ENCODE measurements at places on chromosomes 1 and 21. TPM values are rescaled to one million over a fixed set of nuclear protein-coding genes. Genes with fewer than 3 reads are reported as not detected.

DNA sequence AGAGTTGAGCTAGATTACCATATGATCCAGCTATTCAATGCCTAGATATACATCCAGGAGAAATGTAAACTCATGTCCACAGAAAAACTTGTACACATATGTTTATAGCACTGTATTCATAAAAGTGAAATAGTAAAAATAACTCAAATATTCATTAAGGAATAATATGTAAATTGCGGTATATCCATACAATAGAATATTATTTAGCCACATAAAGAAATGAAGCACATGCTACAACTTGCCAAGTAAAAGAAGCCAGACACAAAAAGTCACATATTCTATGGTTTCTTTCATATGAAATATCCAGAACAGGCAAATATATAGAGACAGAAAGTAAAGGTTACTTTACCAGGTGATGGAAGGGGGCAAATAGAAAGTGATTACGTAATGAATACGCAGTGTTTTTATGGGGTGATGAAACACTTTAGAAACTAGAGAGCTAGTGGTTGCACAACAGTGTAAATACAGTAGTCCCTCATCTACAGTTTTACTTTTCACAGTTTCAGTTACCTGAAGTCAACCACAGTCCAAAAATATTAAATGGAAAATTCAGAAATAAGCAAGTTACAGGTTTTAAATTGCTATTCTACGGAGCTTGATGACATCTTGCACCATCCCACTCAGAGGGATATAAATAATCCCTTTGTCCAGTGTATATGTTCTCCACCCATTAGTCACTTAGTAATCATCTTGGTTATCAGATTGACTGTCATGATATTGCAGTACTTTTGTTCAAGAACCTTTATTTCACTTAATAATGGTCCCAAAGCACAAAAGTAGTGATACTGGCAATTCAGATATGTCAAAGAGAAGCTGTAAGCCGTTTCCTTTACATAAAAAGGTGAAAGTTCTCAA, 62.3 kb downstream of the ZNF644 start:
- H3K36me3 ChIP-seq, result no peaks in the 10 kb centered on the region
- DNase-seq, result no peak
- peaks cover 10% of the 10 kb centered on the region for H3K4me1 ChIP-seq
- H3K27me3 ChIP-seq, result no peaks in the 10 kb centered on the region
- no peak overlapping the region for H3K27ac ChIP-seq

The LCK gene
- total RNA-seq, result not detected

The ATP6V0B gene
- 110 TPM for total RNA-seq

DNA sequence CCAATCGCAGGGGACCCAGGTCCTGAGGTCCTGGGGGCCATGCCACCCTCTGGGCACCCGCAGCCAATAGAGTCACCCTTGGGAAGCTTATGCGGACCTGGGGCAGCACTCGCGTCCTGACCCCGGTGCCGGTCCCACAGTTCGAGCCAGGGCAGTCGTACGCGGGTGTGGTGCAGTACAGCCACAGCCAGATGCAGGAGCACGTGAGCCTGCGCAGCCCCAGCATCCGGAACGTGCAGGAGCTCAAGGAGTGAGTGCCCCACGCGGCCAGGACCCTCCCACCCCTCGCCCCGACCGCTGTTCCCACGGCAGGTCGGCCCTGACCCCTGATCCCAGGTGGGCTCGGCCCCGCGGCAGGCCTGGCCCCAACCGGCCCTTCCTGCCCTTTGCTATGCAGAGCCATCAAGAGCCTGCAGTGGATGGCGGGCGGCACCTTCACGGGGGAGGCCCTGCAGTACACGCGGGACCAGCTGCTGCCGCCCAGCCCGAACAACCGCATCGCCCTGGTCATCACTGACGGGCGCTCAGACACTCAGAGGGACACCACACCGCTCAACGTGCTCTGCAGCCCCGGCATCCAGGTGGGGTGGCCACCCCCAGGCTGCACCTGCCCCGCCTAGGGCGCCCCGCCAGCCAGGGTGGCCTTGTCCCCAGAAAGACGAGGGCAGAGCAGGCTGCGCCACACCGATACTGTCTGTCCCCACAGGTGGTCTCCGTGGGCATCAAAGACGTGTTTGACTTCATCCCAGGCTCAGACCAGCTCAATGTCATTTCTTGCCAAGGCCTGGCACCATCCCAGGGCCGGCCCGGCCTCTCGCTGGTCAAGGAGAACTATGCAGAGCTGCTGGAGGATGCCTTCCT, 20.5 kb downstream of the COL6A1 start:
- H3K27me3 ChIP-seq, result no peaks in the 10 kb centered on the region
- H3K27ac ChIP-seq, result no peak overlapping the region
- no peak for DNase-seq
- H3K36me3 ChIP-seq, result no peaks in the 10 kb centered on the region

- no peaks in the 10 kb centered on the region for H3K36me3 ChIP-seq
- no peak overlapping the region for H3K4me3 ChIP-seq
- no peak overlapping the region for H3K27ac ChIP-seq
- no peaks in the 10 kb centered on the region for H3K27me3 ChIP-seq
- no peak for DNase-seq
Measured at GRCh38 chr1:247387096-247387495, 28.9 kb upstream of the NLRP3 start.

GRCh38 chr1:154859151-154859785, 10.8 kb downstream of the KCNN3 start:
- H3K27me3 ChIP-seq, result no peaks in the 10 kb centered on the region
- H3K4me3 ChIP-seq, result no peak overlapping the region
- DNase-seq, result no peak
- no peaks in the 10 kb centered on the region for H3K36me3 ChIP-seq

GRCh38 chr1:35727434-35728040, 8.9 kb upstream of the C1orf216 start:
- no peaks in the 10 kb centered on the region for H3K4me1 ChIP-seq
- H3K27me3 ChIP-seq, result no peaks in the 10 kb centered on the region
- H3K36me3 ChIP-seq, result no peaks in the 10 kb centered on the region
- no peak overlapping the region for H3K4me3 ChIP-seq
- DNase-seq, result no peak

GRCh38 chr1:167441222-167441621, 77.1 kb downstream of the CD247 start:
- peaks cover 4% of the 10 kb centered on the region for H3K27me3 ChIP-seq
- H3K27ac ChIP-seq, result no peak overlapping the region
- no peak for DNase-seq
- no peak overlapping the region for H3K4me3 ChIP-seq
- no peaks in the 10 kb centered on the region for H3K4me1 ChIP-seq

GRCh38 chr1:154574716-154575115, 7.1 kb downstream of the CHRNB2 start:
- DNase-seq, result no peak
- no peak overlapping the region for H3K4me3 ChIP-seq
- no peak overlapping the region for H3K27ac ChIP-seq
- no peaks in the 10 kb centered on the region for H3K27me3 ChIP-seq

The GSTM1 gene
- not detected for total RNA-seq

DNA sequence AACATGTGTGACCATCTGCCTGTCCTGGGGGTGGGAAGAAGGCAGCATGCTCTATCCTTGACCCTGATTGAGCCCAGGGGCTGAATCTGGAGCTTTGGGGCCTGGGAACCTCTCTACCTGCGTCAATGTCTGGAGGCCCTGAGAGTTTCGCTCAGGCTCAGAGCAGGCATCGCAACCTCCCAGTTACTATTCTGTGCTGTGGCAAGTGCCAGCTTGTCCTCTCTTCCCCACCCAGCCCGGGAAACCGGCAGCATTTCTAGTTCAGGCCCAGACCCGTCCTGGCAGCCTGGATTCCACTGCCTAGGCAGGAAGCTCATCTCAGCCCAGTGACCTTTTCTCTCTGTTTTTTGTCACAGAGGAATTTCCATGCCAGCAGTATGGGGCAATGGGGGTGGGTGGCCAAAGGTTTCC, 10.0 kb upstream of the IRF6 start:
- no peaks in the 10 kb centered on the region for H3K36me3 ChIP-seq
- H3K27ac ChIP-seq, result no peak overlapping the region
- DNase-seq, result no peak

The GCSAML gene
- not detected for total RNA-seq

- no peak overlapping the region for H3K4me3 ChIP-seq
- H3K27ac ChIP-seq, result no peak overlapping the region
- no peaks in the 10 kb centered on the region for H3K27me3 ChIP-seq
- no peak for DNase-seq
- H3K36me3 ChIP-seq, result no peaks in the 10 kb centered on the region
Measured at GRCh38 chr1:95941121-95941798, 707.2 kb downstream of the RWDD3 start.

The CELA3A gene
- not detected for total RNA-seq

DNA sequence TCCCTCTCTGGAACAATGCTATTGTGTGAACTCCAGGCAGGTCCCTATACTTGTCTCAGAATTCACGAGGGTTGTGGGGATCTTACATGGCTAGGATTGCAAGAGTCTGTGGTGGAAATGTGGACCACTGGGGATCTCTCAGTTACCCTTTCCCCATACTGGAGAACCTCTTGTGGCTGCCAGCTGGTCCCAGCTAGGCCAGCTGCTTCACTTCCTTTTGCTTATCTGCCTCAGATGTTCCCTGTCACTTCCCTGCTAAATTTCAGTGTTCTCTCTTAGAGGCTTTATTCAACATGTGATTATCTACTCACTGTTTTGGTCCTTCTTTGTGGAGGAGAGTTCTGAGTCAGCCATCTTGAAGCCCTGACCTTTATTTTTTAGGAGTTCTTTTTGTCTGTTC, 75.9 kb upstream of the SAMD13 start:
- no peak overlapping the region for H3K27ac ChIP-seq
- H3K4me1 ChIP-seq, result no peaks in the 10 kb centered on the region
- no peaks in the 10 kb centered on the region for H3K36me3 ChIP-seq
- DNase-seq, result no peak

The HTR6 gene
- total RNA-seq, result not detected

Measured in endothelial cell of umbilical vein (primary cell).